ENCODE measurements at places on chromosomes 5 and 9. TPM values are rescaled to one million over a fixed set of nuclear protein-coding genes. Genes with fewer than 3 reads are reported as not detected.

- no peak for ATAC-seq
Measured at GRCh38 chr9:125238915-125239446, 2.2 kb downstream of the HSPA5 start.

- no peak for ATAC-seq
Measured at GRCh38 chr5:174843263-174844250, 119.2 kb downstream of the MSX2 start.

GRCh38 chr5:147310059-147310704 lies 75.4 kb downstream of the STK32A start:
- no peak for ATAC-seq

GRCh38 chr9:127347831-127348776 lies 48.9 kb upstream of the SLC2A8 start:
- no peak for ATAC-seq

Gene CCDC192
- total RNA-seq = not detected
